ENCODE measurements at places on chromosomes 12 and 14.

DNA sequence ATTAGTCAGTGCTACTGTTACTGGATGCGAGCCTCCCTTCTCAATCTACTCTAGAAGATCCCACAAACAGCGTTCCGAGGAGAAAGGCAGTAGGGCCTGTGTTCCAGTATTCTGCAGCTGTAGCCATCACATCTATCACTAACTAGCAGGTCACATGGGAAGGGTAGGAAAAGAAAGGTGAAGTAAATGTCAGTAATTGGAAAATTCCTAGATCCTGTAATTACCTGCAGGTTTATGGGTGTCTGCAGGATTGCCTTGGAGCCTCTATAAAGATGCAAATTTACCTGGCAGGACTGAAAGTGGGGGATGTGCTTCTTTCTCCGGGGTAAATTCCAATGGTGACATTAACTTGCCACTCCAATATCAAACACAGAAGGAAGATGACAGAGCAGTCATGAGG lies 77.8 kb downstream of the FERMT2 start:
- DNase-seq, result no peak

GRCh38 chr14:75689012-75689411 lies 28.0 kb downstream of the TTLL5 start:
- peak; percentile 40 for DNase-seq

DNA sequence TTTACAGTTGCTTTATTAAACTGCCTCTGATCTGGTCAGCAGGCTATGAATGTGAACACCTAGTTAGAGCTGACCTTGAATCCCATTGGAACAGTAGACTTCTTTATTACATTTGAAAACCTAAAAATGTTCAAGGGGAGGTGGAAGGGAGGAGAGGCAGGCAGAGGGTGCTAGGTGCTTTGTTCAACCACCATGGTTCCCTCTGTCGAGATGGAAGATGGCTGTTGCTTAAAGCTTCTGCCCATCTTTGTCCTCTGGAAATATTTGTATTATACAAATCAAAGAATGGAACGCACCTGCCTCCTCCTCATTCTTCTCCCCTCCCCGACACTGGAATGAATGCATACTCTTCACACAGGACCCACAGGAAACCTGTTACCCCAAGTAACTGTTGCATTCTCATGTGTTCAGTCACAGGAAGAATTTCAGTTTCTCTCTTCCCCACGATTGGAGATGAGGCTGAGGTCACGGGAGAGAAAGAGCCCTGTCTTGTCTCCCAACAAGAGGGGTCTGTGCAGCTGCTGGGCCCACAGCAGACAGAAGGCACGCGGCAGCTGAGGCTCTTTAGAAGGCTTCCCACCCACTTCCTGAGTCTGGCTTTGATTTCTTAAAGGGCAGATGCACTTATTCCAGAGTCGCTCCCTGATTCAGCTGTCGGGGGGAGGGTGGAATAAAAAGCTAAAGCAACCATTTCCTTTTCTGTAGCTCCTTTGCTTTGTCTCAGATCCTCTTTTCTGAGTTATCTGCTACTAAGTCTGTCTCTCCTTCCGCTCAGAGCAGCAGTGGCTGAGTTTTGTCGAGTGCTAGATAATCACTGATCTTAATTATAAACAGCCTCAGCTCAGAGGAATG lies 217.9 kb upstream of the BTG1 start:
- DNase-seq, result peak; percentile 75

DNA sequence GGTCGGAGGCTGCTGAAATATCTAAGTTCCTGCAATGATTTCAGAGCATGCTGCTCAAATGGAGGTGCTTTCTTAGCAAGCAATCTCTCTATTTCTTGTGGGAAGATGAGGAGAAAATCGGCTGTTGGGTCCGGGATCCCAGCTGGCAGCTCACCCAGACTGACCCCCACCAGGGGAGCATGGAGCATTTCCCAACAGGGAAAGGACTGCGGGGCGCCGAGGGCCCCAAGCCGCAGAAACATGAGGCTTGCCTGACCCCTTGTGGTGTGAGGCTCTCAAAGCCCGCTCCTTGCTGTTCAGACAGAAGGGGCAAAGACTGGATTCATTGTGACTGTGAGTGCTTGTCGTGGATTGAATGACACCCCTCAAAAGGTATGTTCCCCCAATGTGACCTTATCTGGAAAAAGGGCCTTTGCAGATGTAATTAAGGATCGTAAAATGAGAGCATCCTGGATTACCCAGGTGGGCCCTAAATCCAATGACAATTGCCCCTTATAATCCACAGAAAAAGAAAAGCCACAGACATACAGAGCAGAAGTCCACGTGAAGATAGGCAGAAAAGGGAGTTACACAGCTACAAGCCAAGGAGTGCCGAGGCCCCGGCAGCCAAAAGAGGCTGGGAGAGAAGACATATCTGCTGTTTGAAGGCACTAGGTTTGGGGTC lies 116.3 kb upstream of the VASH1 start:
- DNase-seq, result no peak

DNA sequence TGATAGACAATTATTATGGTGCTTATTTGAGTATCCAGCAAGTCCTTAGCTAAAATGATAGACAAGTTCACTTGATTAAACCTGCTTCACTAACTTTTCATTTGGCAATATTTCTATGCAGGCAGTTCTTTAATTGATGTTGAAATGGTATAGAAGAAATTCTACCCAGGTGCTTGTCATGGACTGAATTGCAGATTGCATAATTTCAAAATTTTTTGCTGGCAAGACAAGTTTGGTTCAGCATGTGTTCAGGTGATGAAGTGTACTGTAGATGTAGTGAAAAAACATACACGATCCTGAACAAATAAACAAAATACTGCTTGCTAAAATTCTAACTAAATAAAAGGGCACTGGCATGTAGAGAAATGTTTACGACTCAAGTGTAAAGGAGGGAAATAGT lies 189.0 kb downstream of the FOXA1 start:
- DNase-seq, result no peak

DNA sequence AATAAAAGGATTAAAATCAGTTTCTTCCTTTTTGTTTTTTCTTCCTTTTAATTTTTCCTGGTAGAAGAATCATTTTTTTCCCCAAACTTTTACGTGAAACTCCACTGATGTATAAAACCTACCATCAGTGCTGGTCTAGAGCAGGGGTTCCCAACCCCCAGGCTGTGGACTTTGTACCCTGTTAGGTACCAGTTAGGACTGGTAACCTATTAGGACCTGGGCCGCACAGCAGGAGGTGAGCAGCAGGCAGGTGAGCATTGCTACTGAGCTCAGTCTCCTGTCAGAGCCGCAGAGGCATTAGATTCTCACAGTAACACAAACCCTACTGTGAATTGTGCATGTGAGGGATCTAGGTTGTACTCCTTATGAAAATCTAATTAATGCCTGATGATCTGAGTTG lies 10.1 kb downstream of the SMCO2 start:
- DNase-seq, result no peak

GRCh38 chr12:82412246-82412645 lies 53.9 kb downstream of the METTL25 start:
- no peak for DNase-seq

Data from inflammatory macrophage treated with lipopolysaccharide for 4 hours (primary cell).